ENCODE measurements at places on chromosomes 5 and 9. TPM values are rescaled to one million over a fixed set of nuclear protein-coding genes. Genes with fewer than 3 reads are reported as not detected.

TLR4 gene
- not detected for total RNA-seq

SPAG8 gene
- 2.4 TPM for total RNA-seq

PLEKHG4B gene
- 2.2 TPM for total RNA-seq

PPP6C gene
- 16.2 TPM for total RNA-seq

ARID3C gene
- total RNA-seq: not detected

All from bronchus fibroblast of lung (primary cell).